ENCODE measurements at places on chromosomes 5 and 9.

DNA sequence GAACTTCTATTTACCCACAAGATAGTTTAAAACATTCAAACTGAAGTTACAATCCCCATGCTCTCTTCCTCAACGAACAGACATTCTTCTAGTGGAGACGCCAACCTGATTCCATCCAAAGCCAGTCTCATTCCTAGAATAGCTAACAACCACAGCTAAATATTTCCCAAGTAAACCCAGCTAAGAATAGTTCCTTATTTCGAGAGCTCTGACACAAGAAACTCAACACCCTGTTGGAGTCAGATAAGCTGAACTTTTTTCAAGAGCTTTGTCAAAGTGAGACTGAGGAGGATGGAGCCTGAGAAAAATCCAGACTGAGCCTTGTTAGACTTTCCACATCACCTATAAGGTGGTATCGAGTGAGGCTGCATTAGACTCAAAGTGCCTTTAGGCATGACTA is 56.7 kb upstream of the RPS23 start:
- no peak for DNase-seq

DNA sequence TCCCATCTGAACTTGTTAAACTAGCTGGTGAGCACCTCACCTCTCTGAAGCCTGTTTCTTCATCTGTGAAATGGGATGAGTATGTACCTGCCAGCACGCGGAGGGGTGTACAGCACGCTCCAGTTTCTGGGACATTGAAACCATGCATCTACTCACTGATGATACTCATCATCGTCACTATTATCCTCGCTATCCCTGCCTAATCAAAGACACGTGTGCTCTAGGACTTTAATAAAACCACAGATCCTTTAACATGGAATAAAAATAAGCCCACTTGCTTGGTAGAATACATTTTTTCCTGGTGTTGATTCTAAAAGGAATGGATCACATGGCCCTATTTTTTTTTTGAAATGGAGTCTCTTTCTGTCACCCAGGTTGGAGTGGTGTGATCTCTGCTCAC is 37.3 kb upstream of the POMT1 start:
- no peak for DNase-seq

- DNase-seq = no peak
Observed at GRCh38 chr9:94624629-94625028, 14.7 kb downstream of the FBP1 start.

- DNase-seq = no peak
Observed at GRCh38 chr5:93278896-93279295, 302.1 kb downstream of the NR2F1-AS1 start.

- no peak for DNase-seq
Observed at GRCh38 chr5:176144508-176144907, 93.7 kb upstream of the SIMC1 start.

DNA sequence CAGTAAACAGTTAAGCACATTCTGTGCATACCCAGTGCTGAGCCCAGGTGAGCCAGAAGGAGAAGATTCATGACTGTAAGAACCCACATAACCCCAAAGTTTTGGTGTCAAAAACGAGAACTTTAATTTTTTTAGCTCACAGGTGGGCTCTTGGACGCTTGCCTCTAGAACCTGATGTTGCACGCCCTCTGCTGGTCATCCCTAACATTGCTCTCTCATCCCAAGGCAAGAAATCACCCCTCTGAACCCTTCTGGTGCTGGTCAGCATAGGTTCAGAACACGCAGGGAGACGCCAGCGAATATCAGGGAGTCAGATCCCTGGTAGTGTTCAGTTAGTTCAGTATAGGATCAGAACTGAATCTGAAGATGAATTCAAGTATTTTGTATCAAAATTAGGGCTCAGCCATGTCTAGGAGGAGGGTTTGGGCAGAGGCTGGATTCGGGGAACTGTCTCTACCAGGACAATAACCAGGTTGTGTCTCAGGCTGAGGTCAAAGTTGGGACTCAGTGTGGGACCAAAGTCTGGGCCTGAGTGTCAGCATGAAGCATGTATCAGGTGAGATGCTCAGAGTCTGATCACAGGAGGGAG is 4.1 kb upstream of the DNAJB5 start:
- DNase-seq = peak; percentile 42
